ENCODE measurements at places on chromosomes 13 and 19. TPM values are rescaled to one million over a fixed set of nuclear protein-coding genes. Genes with fewer than 3 reads are reported as not detected.

DNA sequence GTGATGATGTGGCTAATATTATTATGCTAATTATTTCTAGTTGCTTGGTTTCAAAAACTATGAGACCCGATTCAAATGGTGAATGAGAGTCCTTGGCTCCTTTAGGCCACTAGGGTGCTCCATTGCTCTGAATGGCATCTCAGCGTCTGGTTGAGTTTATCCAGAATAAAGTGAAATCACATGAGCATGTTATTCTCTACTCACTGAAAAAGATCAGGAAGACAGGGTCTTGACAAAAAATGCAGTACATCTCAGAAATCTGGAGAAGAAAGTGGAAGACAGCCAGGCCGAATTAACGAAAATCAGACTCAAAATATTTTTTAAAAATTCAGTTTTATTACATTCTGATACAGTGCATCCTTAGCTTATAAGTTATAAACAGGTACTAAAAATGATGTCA lies 516.2 kb downstream of the MYO16 start:
- H3K36me3 ChIP-seq: no peaks in the 10 kb centered on the region
- no peak overlapping the region for H3K4me3 ChIP-seq
- H3K4me1 ChIP-seq: no peaks in the 10 kb centered on the region
- no peak overlapping the region for H3K27ac ChIP-seq
- DNase-seq: no peak

The TLE6 gene
- total RNA-seq: 6.7 TPM

GRCh38 chr13:44299152-44299943 lies 74.3 kb upstream of the SERP2 start:
- no peak overlapping the region for H3K27ac ChIP-seq
- peaks cover 25% of the 10 kb centered on the region for H3K4me1 ChIP-seq
- H3K4me3 ChIP-seq: no peak overlapping the region
- H3K36me3 ChIP-seq: no peaks in the 10 kb centered on the region
- no peak for DNase-seq

DNA sequence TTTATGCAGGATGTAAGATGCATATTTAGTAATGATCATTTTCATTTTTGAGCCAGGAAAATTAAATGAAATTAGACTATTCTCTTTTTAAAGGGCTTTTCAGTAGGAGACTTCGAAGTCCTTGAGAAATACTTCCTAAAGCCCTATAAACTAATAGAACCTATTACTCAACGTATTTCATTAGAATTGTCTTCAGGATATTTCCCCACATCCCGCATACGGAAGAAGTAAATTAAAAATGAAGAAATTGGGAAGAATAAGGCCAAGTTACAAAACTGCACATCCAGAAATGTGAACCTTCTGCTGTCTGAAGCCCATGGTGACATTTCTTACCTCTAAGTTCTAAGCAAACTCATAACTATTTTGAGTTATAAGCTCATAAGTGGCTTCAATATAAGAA lies 66.5 kb downstream of the RXFP2 start:
- no peaks in the 10 kb centered on the region for H3K36me3 ChIP-seq
- no peak overlapping the region for H3K27ac ChIP-seq
- no peaks in the 10 kb centered on the region for H3K27me3 ChIP-seq
- no peaks in the 10 kb centered on the region for H3K4me1 ChIP-seq

DNA sequence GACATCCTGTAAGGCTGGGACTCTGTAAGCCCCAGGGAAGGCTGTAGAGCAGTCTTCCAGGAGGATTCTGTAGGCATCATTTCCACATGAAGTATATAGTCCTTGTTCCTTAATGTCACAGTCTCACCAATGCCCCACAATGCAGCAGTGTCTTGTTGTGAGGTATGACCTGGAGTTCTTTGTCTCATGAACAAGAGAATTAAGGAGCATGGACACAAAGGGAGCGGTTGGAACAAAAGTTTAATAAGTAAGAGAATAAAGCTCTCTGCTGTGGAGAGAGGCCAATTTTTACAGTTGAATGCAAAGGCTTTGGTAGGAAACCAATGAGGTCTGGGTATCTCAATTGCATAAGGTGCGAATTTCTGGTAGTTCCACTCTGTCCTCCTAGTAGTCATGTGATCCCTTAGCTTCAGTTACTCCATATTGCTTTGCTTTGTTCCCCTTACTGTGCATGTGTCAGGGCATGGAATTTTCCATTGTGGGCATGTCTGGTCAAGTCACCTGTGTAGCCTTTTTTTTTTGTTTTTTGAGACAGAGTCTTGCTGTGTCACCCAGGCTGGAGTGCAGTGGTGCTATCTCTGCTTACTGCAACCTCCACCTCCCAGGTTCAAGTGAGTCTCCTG lies 124.3 kb upstream of the TMTC4 start:
- H3K4me3 ChIP-seq: no peak overlapping the region
- no peaks in the 10 kb centered on the region for H3K4me1 ChIP-seq
- no peaks in the 10 kb centered on the region for H3K27me3 ChIP-seq
- H3K27ac ChIP-seq: no peak overlapping the region
- no peak for DNase-seq
- no peaks in the 10 kb centered on the region for H3K36me3 ChIP-seq

DNA sequence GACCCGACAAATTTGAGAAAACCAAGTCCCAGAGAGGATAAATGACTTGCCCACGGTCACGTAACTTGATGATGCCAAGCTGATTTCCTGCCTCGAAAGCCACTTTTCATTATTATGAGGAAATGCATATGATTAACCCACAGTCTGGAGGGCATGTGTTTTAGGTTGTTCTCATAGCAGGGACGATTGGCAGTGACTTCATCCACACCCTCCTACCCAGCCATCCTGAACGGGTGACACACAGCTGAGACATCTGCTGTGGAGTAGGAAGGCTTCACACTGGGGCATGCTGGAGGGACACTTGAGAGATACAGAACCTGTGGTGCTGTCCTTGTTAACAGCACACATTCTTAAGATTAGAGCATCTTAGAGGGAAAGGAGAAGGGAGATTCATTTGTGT lies 65.4 kb upstream of the WDFY2 start:
- DNase-seq: no peak
- peaks cover 9% of the 10 kb centered on the region for H3K4me1 ChIP-seq
- H3K27ac ChIP-seq: no peak overlapping the region
- no peaks in the 10 kb centered on the region for H3K27me3 ChIP-seq

DNA sequence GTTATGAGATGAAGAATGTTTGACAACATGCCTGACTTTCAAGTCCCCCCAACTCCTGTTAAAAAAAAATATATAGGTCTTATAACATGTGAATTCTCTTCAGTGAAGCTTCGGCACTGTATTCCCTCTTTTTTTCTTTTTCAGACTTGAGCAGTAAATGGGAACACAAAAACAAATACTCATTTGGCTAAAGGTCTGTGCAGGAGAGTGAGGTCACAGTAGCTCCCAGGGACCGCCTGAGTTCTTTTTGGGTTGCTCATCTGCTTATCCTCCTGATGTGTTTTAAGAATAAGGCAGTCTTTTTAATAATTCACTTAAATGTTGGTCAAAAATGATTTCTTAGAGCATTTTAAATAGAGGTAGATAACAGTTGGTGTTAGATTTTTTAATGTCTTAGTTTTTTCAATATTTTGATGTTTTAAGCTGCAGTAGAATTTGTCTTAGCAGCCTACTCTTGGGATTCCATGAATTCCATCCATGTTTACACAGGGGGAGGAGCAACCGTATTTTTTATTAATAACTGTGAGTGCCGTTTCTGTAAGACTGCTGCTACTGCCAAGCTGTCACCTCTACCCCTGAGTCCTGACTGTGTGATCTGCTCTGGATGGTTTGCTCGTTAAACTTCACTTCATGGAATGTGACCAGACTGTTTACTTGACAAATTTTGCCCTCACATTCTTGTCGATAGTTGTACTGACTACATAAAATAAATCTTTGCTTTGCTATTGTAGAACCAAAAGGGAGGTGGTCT lies 14.9 kb downstream of the HNRNPM start:
- peak overlapping the region; percentile 33 for H3K27ac ChIP-seq
- H3K36me3 ChIP-seq: peaks cover 44% of the 10 kb centered on the region
- H3K27me3 ChIP-seq: no peaks in the 10 kb centered on the region

The COL5A3 gene
- total RNA-seq: 9.6 TPM

- no peaks in the 10 kb centered on the region for H3K27me3 ChIP-seq
- peak; percentile 66 for DNase-seq
- H3K4me1 ChIP-seq: no peaks in the 10 kb centered on the region
- H3K27ac ChIP-seq: no peak overlapping the region
- no peak overlapping the region for H3K4me3 ChIP-seq
- H3K36me3 ChIP-seq: no peaks in the 10 kb centered on the region
Measured at GRCh38 chr13:42001580-42001979, 40.7 kb upstream of the VWA8 start.

DNA sequence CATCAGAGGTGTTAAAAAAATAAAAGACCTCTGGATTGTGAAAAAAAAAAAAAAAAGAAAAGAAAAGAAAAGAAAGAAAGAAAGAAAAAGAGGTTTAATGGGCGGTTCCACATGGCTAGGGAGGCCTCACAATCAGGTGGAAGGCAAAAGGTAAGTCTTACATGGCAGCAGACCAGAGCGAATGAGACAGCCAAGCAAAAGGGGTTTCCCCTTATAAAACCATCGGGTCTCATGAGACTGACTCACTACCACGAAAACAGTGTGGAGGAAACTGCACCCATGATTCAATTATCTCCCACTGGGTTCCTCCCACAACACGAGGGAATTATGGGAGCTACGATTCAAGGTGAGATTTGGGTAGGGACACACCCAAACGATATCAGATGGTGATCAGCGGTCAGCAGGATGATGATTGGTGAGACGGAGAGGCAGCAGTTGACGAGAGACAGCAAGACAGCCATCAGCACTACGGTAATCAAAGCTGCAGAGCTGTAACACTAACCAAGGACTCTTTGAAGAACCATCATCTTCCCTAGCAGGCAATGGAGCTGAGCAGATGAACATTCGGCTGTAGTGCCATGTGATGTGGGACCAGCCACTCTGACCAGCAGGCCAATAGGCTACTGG lies 3.9 kb upstream of the CD209 start:
- H3K4me3 ChIP-seq: no peak overlapping the region
- no peaks in the 10 kb centered on the region for H3K4me1 ChIP-seq
- H3K36me3 ChIP-seq: no peaks in the 10 kb centered on the region
- no peaks in the 10 kb centered on the region for H3K27me3 ChIP-seq

The ZNF17 gene
- 12.5 TPM for total RNA-seq

GRCh38 chr13:111632906-111633305 lies 312.5 kb downstream of the TEX29 start:
- DNase-seq: no peak
- no peaks in the 10 kb centered on the region for H3K36me3 ChIP-seq
- H3K4me3 ChIP-seq: no peak overlapping the region
- no peak overlapping the region for H3K27ac ChIP-seq

DNA sequence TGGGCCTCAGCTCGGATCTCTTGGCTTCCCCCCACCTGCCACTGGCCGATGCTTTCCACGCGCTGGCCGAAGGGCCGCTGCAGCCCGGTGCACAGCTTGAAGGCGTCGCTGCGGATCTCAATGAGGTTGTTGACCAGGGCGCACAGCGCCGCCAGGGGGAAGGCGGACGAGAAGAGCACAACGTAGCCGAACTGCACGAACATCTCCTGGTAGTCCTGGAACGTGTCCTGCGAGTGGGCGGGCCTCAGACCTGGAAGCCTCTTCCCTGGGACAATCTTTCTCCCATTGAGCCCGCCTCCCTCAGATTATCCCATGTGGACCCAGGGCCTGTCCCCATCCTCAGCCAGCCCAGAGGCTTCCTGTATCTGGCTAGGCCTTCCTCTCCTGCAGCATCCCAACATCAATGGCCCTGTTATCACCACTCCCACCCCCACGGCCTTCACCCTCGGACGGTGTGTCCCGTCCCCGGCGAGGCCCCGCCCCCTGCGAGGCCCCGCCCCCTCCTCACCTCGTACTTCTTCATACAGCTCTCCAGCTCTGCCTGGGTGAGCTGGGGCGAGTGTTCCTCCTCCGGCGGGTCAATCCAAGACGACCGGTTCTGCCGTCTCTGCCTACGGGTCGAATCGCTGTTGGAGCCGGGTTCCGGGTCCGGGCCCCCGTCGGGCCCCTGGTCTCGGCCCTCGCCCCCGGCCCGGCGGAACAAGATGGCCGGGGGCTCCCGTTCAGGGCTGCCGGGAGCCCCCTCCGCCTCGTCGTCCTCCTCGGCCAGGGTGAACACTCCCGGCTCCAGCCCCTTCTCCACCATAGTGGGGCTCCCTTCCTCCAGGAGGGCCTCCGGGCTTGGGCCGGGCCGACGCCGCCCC lies 6.8 kb downstream of the ANO8 start:
- no peaks in the 10 kb centered on the region for H3K36me3 ChIP-seq
- H3K27me3 ChIP-seq: no peaks in the 10 kb centered on the region
- H3K27ac ChIP-seq: peak overlapping the region; percentile 66

The KLK3 gene
- total RNA-seq: not detected

DNA sequence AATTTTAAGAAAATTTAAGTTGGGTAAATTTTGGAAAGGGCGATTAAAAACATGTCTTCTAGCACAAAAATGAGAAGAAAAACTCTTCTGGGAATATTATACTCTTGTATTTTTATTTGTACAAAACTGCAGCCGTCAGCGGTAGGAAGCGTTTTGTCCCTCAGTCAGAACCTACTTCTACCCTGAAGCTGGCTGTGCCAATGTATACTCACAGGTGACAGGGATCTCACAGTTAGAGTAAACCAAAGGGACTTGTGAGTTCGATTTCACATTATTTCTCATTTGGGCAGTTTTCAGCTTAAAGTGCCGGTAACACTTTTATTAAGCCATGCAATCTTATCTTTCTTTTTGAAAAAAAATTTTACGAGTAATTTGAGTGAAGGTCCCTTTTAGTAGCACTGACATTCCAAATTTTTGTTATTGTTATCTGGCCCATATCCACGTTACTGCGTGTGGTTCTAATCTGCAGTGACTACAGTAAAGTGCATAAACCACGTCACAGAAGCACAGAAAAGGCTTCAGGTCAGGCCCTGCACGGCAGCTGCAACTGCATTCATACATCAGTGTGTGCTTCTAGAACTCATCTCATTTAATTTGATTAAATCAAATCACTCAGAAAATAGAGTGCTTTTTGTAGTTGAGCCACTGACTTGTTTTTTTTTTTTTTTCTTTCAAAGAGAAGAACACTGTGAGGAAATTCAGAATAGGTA lies 387.3 kb downstream of the LIG4 start:
- no peaks in the 10 kb centered on the region for H3K27me3 ChIP-seq
- no peak overlapping the region for H3K4me3 ChIP-seq
- DNase-seq: no peak
- no peaks in the 10 kb centered on the region for H3K36me3 ChIP-seq
